ENCODE measurements at places on chromosomes 1 and 21.
A peak's percentile ranks its signal among the peaks of the same experiment; 100 is the strongest.

- DNase-seq = no peak
Measured at GRCh38 chr1:27536010-27536757, 46.2 kb upstream of the WASF2 start.

- DNase-seq = no peak
Measured at GRCh38 chr1:43288058-43288784, 2.8 kb upstream of the C1orf210 start.

GRCh38 chr1:87754139-87754538 lies 425.5 kb downstream of the LMO4 start:
- DNase-seq = no peak

DNA sequence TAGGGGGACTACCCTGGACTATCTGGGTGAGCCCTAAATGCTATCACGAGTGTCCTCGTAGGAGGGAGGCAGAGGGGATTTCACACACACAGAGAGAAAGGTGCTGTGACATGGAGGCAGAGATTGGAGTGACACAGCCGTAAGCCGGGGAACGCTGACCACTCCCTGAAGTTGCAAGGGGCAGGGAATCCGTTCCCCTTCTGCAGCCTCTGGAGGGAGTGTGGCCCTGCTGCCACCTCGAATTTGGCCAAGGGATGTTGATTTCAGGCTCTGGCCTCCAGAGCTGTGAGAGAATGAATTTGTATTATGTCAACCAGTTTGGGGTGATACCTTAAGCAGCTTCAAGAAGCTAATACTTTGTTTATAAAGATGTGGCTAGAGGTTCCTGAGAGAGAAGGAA lies 137.7 kb downstream of the ACTL8 start:
- no peak for DNase-seq

DNA sequence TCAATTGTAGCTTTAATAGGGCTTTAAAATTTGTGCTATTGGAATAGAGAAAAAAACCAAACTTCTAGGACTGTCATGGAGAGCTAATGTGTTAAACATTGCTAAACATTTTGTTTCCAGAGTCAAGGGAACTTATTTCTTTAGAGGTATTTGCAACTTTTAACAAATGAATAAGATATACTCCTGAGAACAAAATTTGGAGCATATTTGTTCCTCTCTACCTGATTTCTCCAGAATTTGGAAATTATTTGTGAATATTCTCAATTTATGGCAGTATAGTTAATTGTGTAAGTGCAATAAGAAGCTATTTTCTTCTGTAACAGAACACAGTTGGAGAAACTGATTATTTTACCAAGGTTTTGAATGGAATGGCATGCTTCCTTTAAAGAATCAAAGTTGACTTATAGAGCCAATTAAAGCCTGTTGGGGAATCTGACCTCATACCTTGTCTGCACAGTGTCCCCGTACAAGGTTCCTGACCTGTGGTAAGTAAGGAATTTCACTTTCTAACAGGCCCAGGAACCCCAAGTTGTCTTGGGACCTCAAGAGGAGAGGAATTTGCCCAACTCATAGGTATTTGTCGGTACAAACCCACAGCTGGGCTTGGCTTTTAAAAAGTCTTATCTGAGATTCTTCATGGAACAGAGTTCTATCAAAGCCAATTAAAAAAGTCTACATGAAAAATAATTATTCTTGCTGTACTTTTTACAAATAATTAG lies 72.6 kb upstream of the CSF1 start:
- no peak for DNase-seq

DNA sequence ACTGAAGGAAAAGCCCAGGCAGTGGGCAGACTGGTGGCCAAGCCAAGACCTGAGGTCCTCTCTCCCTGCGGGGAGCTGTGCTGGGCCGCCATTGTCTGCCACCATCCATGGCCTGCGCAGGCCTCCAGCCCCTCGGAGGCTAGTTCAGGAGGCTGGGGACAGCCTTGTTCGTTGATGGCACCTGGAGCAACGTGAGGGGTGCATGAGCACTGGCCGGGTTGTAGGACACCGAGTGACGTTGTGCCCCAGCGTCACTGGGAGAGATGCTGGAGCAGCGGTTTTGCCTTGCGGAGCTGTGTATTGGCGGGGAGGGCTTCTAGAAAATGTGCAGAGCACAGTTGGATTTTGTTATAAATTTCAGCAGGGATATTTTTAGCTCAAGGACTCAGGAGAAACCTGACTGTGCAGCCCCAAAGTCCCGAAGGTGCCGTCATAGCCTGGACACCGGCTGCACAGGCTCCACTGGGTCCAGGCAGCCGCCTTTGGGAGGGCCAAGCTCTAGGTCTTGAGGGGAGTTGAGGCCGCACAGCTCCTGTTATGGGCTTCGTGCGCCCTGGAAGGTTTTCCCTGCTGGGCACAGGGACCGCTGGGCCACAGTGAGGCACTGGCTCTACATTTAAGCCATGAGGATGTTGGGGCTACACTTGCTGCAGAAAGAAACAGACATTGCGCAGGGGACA lies 48.2 kb upstream of the ADARB1 start:
- DNase-seq = no peak

DNA sequence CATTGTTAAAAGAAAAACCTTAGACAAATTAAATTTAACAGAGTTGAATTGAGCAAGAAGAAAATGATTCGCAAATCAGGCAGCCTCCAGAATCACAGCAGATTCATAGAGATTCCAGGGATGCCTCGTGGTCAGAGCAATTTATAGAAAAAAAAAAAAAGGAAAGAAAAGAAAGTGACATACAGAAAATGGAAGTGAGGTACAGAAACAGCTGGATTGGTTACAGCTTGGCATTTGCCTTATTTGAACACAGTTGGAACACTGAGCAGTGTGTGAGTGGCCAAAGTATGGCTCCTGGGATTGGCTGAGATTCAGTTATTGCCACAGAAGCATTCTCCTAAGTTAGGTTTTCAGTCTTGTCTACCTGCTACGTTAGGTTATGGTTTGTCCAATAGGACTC lies 9.1 kb upstream of the C21orf91 start:
- no peak for DNase-seq

GRCh38 chr1:210332719-210333398 lies 4.2 kb downstream of the HHAT start:
- peak; percentile 68 for DNase-seq

- no peak for DNase-seq
Measured at GRCh38 chr1:168554603-168555483, 11.0 kb upstream of the XCL2 start.

GRCh38 chr1:159067699-159068621 lies 8.6 kb downstream of the AIM2 start:
- DNase-seq = peak; percentile 45

GRCh38 chr1:185279571-185279970 lies 37.5 kb downstream of the IVNS1ABP start:
- DNase-seq = no peak

DNA sequence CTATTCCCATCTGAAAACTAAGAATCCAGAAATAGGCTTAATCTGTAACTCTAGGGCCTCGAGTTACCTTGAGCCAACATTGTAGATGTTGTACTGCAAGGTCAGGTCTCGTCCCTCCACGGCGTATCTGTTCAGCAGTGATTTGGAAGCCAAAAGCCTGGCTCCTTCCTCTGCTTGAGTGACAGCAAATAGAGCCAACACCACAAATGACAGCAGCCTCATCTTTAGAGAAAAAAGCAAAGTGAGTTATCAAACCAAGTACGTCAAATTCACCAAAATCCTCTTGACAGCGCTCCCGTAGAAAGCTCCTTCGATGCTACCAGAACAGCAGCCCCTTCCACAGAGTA lies 832 bp downstream of the SSR2 start:
- DNase-seq = no peak

GRCh38 chr21:42550817-42551216 lies 37.2 kb downstream of the SLC37A1 start:
- no peak for DNase-seq

DNA sequence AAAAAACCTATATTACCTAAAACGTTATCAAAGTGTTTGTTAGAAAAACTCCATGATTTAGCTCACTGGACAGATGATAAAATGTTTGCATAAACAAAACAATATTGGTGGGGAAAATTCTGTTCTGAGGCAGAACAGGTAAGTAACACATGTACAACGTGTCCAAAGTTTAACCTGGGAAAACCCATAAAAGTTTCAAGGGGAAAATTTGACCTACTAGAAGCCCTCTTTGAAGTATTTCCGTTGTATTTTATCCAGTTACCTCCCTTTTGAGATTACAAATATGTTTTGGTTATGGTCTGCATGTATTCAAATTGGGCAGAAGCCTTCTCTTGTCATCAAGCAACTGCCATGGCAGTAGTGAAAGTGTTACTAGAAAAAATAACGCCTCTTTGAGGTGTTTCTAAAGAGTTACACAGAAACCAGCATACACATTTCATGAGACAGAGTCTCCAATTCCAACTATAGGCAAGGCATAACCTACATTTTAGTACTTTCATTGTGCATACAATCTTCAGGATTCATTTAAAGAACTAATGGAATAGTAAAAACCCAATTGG lies 58.0 kb upstream of the PDC start:
- DNase-seq = no peak

GRCh38 chr1:227912866-227913265 lies 34.9 kb downstream of the WNT9A start:
- no peak for DNase-seq

DNA sequence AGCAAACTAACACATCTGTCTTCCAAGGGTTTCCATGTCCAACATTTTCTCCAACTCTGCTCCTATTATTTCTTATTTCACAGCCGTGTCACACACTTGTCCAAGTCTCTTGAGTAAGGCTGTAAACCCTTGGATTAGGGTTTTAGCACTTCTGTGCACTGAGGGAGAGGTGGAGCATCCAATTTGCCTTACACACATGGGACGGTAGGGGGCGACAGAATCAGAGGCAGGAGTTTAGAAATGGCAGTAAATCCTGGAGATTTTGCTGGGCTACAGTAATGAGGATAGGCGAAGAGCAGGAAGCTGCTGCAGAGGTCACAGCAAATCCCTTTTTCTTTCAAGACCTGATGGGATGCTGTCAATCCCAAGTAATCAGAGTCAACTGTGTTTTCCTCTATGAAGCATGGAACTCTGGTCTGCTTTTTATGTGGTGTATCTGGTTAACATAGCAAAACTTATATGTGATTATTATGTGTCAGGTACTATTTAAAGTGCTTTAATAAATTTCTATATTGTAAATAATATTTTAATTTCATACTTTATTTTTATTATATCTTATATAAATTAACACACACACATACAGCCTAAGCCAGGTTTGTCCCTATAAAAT lies 15.4 kb upstream of the LCE5A start:
- no peak for DNase-seq

- peak; percentile 80 for DNase-seq
Measured at GRCh38 chr1:23403735-23404486, 20.6 kb downstream of the TCEA3 start.

DNA sequence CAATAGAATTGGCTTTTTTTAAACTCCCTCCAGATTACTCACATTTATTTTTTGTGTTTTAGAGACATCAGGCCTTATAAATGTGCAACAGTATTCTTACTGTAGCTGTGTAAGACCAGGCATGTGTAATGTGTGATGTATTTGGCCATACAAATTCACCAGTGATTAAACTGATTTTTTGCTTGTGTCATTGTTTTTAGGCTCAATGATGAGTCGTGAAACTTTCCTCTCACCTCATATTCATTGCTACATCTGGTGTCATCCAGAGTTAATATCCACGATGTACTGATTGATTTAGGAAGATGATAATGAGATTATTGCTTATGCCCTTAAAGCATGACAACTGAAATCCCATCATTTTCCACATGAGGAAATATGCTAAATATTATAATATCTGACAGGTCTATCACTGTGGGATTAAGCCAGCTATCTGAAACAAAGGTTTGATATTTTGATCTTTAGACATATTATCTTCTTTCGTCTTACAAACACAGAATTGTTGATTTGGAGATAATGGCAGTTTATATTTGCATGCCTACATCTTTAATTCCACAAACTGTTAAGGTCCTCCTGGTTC lies 487.9 kb downstream of the PTBP2 start:
- DNase-seq = no peak

DNA sequence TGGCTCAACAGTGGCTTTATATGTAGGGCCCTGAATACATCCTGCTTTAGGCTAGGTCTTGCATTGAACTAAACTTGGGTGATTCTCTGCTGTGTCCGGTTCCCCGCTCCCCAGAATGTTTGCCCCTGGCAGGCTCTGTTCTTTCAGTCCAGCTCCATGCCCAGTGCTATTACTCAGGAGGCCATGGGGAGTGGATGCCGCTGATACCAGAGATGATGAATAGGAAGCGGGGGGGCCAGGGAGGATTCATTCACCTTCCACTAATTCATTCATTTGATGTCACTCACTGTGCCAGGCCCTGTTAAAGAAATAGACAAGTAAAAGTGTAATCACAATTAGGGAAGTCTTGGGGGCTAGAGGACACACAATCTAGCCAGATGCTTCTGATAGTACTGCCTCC lies 83.8 kb downstream of the TMEM53 start:
- no peak for DNase-seq

DNA sequence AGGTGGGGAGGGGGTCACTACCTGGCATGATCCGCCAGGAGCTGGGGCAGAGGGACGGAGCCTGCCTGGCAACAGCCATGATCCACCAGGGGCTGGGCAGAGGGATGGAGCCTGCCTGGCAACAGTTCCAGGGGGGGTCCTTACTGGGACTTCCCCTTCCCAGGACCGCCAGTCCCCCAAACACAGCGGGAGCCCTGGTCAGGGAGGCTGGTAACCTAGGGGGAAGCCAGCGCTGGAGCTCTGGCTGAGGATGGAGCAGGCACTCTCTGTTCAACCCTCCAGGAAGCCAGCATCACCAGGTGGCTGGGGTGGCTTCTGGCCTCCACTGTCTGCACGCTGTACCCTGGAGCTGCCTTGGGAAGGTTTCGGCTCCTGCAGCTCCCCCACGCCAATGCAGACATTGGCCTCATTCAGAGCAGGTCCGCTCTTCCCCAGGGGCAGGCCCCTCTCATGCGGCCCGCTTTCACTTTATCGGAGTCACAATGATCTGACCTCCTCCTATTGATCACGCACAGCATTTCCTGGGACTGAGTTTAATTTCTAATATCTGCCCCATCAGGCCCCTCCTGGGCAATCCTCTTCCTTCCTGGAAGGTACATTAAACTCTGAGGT lies 68.4 kb upstream of the ABCG1 start:
- DNase-seq = no peak

GRCh38 chr21:25298512-25299491 lies 308.5 kb downstream of the MRPL39 start:
- DNase-seq = no peak

GRCh38 chr1:26493267-26493666 lies 21.0 kb downstream of the HMGN2 start:
- DNase-seq = no peak

- no peak for DNase-seq
Measured at GRCh38 chr1:226686440-226687425, 52.3 kb downstream of the ITPKB start.

GRCh38 chr1:25198663-25199252 lies 33.5 kb downstream of the SYF2 start:
- DNase-seq = no peak

GRCh38 chr1:94273111-94273510 lies 35.7 kb upstream of the ARHGAP29 start:
- no peak for DNase-seq

- DNase-seq = no peak
Measured at GRCh38 chr1:111736548-111737215, 2.5 kb downstream of the INKA2 start.

GRCh38 chr1:203276916-203277545 lies 28.3 kb upstream of the BTG2 start:
- DNase-seq = no peak
